ENCODE measurements at places on chromosomes 1 and 21.

GRCh38 chr1:10106241-10106640 lies 73.5 kb downstream of the UBE4B start:
- no peak for DNase-seq

DNA sequence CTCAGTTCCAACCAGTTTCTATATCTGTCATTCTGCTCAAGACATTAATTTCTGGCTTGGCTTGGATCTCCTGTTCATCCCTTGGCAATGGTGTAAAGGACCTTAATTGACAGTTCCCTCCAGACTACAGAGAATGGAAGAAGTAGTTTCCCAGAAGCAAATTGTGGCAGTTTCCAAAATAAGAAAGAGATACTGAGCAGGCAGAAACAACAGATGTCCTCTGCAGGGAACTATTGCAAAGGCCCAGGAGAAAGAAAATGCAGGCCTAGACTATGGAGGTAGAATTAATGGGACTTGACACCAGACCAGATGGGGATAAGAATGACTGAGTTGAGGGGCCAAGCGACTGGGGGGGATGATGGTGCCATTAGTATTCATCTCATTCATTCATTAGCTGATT lies 6.1 kb upstream of the AK2 start:
- DNase-seq: no peak

- DNase-seq: no peak
Observed at GRCh38 chr1:180994262-180994661, 28.4 kb downstream of the STX6 start.

DNA sequence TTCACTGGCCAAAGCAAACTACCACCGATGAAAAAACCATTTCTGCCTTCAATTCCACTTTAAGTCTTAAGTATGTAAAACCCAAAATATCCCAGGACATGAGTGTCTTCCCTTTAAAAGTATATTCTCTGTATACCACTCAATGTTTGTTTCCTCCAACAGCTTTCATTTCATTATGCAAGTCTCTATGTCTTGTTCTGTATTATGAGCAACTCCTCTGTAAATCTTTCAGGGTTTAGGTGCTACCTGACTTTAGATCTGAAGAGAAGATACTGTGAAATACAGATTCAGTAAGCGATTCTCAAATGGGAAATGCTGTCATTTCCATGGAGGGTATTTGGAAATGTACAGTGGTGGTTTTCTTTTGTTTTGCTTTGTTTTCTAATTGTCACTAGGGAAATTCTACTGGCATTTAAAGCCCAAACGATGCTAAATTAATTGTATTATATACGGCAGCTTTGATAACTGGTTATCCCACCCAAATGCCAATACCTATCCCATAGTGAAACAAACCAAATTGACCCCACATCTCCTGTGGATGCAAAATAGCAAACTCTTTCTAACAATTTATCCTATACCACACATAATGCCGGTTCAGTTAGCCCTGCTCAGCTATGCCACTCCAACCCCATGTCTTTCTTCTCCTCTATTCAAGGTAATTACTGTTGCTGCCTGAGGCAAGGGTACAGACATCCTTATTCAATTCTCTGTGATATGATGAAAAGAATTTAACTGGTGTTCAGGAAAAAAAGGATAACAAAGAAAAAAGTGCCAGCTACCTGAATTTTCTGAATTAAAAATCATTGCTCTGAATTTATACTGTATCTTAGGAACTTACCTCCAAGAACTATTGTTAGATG lies 182.8 kb downstream of the EIF4G3 start:
- DNase-seq: no peak

GRCh38 chr1:160646180-160646579 lies 664 bp downstream of the SLAMF1 start:
- DNase-seq: no peak

GRCh38 chr1:177206831-177207355 lies 36.1 kb downstream of the BRINP2 start:
- no peak for DNase-seq

GRCh38 chr1:47752559-47752958 lies 244.6 kb downstream of the TRABD2B start:
- no peak for DNase-seq

GRCh38 chr1:53862507-53862906 lies 24.4 kb upstream of the NDC1 start:
- DNase-seq: no peak

DNA sequence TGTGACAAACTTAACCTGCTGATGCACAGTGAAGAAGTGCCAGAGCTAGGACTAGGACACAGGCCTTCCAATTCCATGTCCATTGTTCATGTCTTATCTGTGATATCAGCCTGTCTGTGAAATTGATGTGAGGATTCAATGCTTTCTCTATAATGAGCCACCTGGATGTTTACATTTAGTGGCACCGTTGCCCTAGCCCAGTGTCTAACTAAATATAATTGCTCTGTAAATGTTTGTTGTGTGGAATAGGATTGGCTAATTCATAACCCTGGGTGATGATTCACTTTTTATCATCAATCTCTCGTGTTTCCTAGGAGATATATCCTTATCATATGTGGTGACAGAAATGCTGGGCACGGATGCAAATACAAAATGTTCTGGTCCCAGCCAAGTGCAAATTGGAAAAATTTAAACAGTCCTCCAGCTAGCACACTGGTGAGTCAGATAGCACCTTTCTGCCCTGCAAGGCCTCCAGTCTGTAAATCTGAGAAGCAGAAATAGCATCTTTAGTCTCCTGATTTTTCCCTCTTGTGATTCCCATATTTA lies 46.9 kb upstream of the GNG12 start:
- DNase-seq: no peak

DNA sequence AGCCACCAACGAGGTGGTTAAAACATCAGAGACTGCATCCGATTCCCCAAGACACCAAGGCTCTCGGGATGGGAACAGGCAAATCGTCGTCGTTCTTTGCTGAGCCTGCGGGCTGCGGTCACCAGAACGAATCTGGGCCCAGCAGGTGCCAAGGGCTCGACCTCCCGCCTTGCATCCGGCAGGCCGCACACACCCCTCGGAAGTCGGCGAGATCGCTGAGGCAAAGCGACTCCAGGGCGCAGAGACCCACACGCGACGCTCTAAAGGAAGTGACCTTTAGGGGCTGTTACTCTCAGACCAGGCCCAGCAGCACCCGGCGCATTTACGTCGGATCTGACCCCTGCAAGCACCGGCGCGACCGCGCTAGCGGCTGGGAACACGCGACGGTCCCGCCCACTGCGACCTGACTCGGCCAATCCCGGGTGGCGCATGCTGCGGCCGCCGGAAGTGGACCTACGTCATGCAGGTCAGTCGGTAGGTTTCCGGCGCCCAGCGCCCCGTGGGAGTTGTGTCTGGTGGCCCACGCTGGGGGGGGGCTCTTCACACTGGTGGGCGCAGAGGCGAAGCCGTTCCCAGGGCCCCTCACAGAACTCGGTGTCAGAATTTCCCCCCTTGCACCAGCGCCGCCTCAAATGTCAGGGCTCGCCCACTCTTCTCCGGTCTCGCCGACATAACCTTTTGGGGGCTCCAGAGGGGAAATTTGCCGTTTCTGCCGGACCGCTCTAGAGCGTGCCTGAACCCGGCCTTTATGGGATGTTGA lies 7.5 kb upstream of the PARK7 start:
- peak; percentile 78 for DNase-seq

GRCh38 chr21:14968029-14968428 lies 96.8 kb downstream of the NRIP1 start:
- no peak for DNase-seq

DNA sequence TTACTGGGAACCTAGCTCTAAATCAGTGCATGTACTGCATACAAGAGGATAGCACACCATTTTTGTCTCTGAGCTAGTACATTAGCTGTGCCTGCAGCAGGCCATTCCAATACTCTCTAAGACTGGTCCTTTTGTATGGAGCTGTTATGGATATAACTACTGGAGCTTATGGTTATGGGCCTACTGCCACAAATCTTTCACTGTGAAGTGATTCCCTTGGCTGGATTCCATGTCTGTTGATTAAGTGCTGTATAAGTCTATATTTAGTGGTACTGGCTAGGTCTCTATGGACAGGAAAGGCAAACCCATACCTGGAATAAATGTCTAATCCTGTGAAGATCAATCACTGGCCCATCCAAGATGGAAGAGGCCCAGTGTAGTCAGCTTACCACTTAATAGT lies 12.0 kb downstream of the ZFYVE9 start:
- no peak for DNase-seq

GRCh38 chr1:115685029-115685705 lies 43.4 kb downstream of the VANGL1 start:
- DNase-seq: no peak

- no peak for DNase-seq
Observed at GRCh38 chr1:85180869-85181268, 19.9 kb downstream of the SYDE2 start.
